ENCODE measurements at places on chromosomes 12 and 14.

DNA sequence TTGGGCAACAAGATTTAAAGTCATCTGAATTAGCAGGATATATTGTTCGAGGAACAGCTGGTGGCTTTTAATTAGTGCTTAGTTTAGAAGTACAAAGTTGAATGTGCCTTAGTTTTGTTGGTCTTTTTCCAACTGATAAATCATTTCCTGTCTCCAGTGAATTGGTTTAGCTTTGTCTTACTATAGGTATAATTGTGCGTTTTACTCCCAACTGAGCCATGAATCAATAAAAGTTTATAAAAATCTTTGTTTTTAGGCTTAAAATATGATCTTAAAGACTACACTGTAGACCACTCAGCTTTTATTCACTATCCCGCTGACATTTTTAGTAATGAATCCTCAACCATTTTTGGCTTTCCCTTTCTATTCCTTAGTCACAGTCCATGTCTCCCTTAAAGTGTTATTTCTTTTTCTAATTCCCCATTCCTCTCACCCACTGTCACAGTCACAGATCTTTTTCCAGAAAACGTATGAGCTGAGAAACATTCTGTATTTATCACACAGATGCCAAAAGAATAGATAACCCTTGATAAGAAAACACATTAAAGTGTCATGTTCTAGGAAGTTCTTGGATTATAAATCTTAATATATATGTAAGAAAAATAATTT lies 34.0 kb upstream of the ALG10 start:
- DNase-seq, result no peak

DNA sequence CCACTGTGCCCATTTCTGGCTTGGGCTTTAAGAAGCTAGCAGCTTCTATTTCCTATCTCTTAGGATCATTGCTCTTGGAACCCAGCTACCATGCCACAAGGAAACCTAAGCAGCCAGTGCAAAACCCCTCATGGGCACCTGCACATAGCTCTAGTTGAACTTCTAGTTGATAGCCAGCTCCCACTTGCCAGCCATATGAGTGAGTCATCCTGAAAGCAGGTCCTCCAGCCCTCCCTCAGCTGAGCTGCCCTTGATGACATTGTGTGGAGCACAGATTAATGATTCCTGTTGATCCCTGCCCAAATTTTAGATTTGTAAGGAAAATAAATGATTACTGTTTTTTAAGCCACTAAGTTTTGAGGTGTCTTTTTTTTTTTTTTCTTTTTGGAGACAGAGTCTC lies 234.2 kb upstream of the FBXO33 start:
- DNase-seq, result no peak

DNA sequence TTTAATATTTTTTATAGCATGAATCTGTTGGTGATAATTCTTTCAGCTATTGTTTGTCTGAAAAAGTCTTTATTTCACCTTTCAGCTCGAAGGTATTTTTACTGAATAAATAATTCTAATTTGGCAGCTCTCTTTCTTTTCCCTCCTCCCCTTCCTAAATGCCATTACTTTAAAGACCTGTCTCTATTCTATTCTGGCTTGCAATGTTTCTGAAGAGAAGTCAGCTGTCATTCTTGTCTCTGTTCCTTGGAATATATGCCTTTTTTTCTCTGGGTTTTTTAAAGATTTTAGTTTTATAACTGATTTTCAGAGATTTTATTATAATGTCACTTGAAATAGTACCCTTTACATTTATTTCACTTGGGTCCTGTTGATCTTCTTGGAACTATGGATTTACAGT lies 237.9 kb upstream of the DAAM1 start:
- no peak for DNase-seq

DNA sequence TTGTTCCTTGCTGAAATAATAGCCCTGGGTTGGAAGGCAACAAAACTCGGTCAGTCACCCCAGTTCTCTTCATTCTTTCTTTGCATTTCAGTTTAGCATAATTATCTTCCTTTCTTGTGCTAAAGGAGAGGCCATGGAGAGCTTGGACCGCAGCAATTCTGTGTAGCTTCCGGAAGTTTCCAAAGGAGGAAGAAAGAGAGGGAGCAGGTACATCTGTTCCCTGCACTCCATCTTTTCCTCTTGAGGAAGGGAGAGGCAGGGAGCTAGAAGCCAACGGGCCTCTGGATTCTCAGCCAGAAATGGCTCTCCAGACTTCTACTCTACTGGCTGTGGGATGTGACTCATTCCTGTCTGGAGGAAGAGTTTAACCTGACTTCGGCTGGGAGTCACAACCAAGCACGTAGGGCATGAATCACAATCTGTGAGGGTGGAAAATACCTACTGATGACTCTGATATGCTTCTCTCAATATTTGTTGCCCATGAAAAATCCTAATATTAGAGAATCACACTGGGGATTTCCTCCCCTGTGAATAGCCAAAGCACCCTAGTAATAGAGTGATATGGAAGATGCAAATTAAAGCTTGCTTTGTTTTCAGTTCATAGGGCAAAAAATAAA lies 17.0 kb downstream of the ANO6 start:
- no peak for DNase-seq

DNA sequence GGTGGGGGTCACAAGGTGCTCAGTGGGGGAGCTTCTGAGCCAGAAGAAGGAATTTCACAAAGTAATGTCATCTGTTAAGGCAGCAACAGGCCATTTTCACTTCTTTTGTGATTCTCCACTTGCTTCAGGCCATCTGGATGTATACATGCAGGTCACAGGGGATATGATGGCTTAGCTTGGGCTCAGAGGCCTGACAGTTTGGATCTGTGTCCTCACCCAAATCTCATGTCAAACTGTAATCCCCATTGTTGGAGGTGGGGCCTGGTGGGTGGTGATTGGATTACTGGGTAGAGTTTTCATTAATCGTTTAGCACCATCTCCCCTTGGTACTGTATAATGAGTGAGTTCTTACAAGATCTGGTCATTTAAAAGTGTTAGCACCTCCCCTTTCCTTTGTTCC lies 36.4 kb downstream of the TESPA1 start:
- no peak for DNase-seq

DNA sequence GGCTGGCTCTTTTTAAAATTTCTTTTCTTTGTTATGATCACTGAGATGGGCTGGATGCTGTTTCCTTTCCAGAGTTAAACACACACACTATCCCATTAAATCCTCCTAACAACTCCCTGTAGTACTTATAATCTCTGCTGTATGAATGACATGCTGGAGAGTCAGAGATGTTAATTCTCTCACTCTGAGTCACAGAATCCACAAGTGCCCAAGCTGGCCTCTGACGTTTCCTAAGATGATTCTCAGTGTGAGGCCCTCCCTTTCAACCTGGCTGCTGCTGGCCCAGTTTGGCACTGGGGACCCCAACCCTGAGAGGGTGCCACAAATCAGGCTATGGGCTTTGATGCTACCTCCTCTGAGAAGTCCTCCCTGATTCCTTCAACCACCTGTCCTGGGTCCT lies 5.4 kb downstream of the NOS1 start:
- no peak for DNase-seq

Measured in D341Med (cell line).